ENCODE measurements at places on chromosomes 6 and 20.
A peak's percentile ranks its signal among the peaks of the same experiment; 100 is the strongest.

GRCh38 chr20:48460681-48461080, 367.1 kb downstream of the PREX1 start:
- no peak for DNase-seq

- no peak for DNase-seq
Measured at GRCh38 chr6:129257196-129257595, 374.3 kb downstream of the LAMA2 start.

GRCh38 chr6:99588618-99589289, 17.9 kb upstream of the PRDM13 start:
- peak; percentile 82 for DNase-seq

- DNase-seq: no peak
Measured at GRCh38 chr6:91436448-91436847, 849.6 kb upstream of the MAP3K7 start.

GRCh38 chr6:150670311-150670710, 70.6 kb downstream of the PLEKHG1 start:
- no peak for DNase-seq

- no peak for DNase-seq
Measured at GRCh38 chr20:910870-911770, 5.0 kb downstream of the ANGPT4 start.

GRCh38 chr20:51195419-51195901, 172.6 kb upstream of the KCNG1 start:
- no peak for DNase-seq

DNA sequence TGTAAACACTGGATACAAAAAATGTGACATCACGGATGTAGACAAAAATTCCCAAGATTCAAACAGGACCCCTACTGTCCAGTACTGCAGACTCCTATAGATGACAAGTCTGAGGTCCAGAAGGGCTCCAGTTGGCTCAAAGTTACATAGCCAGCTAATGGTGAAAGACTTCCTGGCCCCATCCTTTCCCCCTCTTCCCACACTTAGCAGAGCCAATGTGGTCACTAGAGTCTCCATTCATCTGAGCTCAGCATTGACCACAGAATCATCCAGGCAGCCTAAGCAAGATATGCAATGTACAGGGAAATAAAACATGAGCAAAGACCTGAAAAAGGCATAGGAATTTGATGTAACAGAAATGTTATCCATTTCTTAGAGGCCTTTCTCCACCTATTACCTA, 180.5 kb downstream of the ADAT2 start:
- no peak for DNase-seq

DNA sequence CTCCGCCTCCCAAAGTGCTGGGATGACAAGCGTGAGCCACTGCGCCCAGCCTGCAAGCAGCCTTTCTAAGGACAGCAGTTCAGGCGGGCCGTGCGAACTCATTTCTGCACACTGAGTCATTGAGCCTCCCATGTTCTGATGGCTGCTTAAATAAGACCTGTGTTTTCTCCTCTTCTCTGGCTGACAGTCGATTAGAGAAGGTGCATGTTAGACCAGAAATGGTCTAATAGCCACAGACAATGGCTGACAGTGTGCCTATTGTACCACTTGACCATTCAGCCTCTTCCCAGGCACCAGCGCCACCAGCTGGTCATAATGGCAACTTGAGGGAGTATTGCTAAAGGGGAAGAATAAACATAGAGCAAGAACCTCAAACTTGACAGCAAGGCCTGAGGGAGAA, 6.2 kb downstream of the CST11 start:
- DNase-seq: no peak

GRCh38 chr6:91155129-91155785, 568.4 kb upstream of the MAP3K7 start:
- no peak for DNase-seq

DNA sequence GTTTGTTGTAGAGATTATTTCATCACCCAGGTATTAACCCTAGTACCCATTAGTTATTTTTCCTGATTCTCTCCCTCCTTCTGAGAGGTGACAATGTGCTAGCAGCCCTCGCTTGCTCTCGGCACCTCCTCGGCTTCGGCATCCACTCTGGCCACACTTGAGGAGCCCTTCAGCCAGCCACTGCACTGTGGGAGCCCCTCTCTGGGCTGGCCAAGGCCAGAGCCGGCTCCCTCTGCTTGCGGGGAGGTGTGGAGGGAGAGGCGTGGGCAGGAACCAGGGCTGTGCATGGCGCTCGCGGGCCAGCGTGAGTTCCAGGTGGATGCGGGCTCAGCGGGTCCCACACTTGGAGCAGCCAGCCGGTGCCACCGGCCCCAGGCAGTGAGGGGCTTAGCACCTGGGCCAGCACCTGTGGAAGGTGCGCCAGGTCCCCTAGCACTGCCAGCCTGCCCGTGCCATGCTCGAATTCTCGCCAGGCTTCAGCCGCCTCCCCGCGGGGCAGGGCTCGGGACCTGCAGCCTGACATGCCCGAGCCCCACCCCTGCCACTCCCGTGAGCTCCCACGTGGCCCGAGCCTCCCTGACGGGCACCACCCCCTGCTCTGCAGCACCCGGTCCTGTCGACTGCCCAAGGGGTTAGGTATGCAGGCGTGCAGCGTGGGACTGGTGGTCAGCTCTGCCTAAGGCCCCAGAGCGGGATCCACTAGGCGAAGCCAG, 221.9 kb downstream of the WDR27 start:
- DNase-seq: no peak

- DNase-seq: no peak
Measured at GRCh38 chr6:107730683-107731314, 93.3 kb downstream of the SCML4 start.

- DNase-seq: no peak
Measured at GRCh38 chr20:41175201-41175651, 37.9 kb downstream of the PLCG1 start.

- no peak for DNase-seq
Measured at GRCh38 chr20:41499064-41499463, 119.1 kb downstream of the CHD6 start.

GRCh38 chr6:56838016-56838555, 116.8 kb upstream of the BEND6 start:
- no peak for DNase-seq

DNA sequence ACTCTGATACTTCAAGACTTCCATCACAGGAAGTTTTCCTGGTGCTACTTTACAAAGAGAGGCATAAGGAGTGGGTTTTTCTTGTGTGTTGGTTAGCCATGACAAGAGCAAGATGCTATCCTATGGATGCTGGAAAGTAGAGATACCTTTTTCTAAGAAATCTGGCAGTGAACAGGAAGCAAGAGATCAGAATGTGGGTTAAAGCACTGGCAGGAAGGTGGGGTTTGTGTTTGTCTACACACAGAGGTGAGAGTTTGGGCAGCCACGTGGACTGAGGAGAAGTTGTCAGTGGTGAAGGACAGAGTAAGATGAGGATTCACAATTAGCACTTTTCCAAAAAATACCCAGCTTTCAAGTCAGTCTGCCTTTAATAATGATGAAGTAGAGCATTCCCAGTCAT, 17.9 kb downstream of the SLC2A12 start:
- no peak for DNase-seq

GRCh38 chr20:58229198-58229798, 845 bp upstream of the ANKRD60 start:
- no peak for DNase-seq

DNA sequence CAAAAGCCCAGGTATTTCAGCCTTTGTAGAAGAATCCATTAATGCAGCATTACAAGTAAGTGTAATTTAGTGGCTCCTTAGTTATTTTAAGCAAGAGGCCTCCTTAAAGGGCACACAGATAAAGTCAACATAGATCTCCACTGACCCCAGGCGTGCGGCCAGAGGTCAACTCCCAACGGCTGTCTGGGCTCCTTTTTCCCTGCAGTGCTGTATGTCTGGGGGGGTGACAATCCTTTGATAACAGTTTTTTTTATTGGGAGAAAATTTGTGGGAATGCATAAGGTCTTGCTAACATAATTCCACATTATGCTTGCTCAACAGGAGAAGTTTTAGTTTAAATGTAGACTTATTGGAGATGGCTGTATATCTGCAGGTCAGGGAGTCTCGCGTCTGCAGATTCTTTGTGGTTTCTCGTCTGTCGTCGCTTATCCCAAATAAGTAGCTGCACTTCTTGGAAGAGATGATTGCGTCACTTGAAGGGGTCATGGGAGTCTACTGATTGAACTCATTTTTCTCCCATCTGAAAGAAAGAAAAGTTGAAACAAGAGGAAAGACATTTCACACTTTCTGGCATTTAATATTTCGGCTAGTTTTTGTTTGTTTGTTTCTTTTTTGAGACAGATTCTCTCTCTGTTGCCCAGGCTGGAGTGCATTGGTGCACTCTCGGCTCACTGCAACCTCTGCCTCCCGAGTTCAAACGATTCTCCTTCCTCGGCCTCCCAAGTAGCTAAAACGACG, 151.7 kb upstream of the AKAP12 start:
- DNase-seq: no peak

Measured in NCI-H1694 treated with DMSO at 0.1 percent for 48 hours (cell line).